Calu3 (cell line): ENCODE measurements at places on chromosomes 12 and 14. TPM values are rescaled to one million over a fixed set of nuclear protein-coding genes. Genes with fewer than 3 reads are reported as not detected.

- no peak for DNase-seq
Measured at GRCh38 chr14:80977221-80977620, 21.8 kb downstream of the TSHR start.

DNA sequence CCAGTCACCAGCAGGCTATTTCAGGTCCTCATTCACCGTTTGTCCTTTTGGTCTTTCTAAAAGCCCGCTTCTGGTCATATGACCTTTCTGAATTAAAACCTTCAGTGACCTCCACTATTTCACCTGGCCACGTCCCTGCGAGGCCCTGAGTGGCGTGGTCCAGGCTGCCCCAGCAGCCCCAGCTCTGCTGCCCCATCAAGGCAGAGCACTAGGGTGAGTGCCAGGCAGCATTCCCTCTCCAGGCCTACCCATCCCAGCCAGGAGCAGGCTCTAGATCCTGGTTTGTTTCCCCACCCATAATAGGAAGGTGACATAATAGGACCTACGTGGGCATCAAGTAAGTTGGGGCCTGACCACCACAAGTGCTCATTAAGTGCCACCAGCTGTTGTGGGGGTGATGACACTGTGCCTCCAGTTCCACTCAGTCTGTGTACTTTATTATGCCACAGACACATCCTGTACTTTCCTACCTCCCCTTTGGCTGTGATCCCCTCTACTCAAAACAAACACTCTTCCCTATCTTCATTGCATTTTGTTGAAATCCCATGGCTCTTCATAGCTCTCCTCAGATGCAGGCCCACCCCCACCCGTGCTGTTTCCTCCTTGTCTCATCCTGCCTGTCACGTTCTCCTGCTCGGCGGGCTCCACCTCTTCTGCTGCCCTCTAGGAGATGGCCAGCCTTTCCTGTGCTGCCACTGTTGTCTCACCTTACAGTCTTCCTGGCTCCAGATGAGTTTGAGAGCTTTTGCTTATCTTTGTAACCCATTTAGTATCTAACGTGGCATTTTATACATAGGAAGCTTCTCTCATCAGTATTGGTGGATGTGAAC, 21.4 kb downstream of the CKB start:
- no peak for DNase-seq

DNA sequence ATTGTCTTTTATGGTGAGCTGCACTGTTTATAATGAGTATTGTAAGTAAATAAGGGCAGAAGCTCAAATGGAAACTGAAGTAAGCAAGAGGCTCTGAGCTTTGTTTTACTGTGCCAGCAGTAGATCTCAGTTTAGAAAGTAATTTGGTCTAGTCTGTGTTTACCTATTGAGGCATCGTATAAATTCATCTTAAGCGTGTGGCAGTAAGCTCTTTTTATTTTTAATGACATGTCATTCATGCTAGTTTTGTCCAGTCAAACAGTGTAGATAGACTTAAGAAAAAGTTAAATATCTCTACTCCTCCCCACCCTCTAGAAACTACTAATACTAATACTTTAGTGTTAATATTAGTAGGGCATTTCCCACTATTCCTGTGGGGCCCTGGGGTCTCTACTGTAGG, 2.0 kb downstream of the ANO6 start:
- DNase-seq = no peak

Gene SCYL2
- 59.9 and 63.4 TPM in 2 replicates for total RNA-seq

Gene ISCA2
- total RNA-seq = 23.7 and 26.9 TPM in 2 replicates

- no peak for DNase-seq
Measured at GRCh38 chr12:107461222-107461975, 224.2 kb upstream of the PWP1 start.

- DNase-seq = no peak
Measured at GRCh38 chr14:100526057-100526456, 61.2 kb downstream of the BEGAIN start.

DNA sequence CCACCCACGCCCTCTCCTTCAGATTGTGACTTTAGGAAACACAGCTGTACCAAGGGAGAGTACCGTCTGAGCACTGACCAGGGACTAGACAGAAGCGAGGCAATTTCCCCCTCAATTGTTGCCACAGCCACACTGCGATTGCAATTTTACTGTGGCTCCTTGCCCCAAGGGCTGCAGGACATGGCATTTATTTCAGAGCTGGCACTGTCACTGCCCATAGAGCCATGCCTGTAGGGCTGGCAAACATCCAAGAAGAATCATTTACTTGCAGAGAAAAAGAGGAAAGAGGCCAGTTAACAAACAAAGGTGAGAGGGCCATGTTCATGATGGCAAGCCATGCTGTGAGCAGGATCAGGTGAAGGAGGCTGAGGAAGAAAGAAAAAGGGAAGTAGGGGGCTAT, 129.6 kb downstream of the EMP1 start:
- DNase-seq = no peak

DNA sequence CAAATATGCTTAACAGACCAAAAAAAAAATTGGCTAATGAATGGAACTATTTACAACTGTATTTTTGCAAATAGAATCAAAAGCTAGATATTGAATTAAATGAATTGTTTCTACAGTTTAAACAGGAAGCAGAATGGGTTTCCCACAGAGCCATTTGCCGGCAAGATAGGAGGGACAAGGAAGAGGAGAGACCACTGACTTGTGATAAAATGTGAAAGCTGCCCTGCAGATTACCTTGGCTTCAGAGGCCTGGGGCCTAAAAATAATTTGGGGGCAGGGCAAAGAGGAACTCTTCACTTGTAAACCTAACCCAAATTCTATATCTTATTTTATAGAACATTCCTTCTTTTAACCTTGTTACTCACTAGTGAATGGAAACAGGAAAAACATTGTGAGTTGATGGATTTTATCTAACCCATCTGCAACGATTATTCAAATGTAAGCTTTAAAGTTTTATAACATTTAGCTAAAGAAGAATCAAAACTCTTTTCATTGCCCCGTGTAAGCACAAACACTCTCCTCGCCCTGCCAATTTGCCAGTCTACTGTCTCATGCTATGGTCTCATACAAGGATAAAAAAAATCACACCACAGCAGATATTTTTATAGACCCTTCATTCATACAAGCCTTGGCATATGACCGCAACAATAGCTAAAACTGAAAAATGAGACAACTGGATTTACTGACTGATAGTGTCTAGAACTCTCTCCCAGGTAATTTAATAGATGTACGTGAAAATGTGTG, 49.5 kb upstream of the MDM1 start:
- DNase-seq = no peak

Gene CLEC4D
- not detected in 2 replicates for total RNA-seq

DNA sequence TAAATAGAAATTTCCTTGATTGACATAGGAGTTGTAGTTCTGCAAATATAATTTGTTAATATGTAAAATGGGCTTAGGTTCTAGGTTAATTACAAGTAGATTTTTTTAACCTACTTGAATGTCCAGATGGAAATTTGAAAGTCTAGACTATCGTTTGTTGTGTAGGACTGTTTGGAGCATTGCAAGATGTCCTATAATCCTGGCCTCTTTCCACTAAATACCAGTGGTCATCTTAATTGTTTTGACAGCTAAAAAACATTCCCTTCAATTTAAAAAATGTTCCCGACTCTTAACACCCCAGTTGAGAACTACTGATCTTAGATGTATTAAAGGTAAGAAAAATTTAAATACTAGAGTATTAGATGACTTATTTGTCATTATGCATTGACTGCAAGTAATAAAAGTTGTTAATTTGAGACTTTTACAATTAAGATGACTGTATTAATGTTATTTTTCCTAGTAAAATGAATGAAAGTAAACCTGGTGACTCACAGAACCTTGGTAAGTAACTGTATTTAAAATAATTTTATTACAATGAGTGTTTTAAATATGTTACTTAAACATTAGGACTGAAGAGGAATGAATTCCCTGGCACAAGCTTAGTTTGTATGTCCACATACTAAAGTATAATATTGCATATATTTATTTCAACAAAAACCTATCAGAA, 21.8 kb downstream of the G2E3 start:
- no peak for DNase-seq
